ENCODE measurements at places on chromosomes 16 and 17.

- DNase-seq, result no peak
These were observed 6.2 kb downstream of the MPP2 start for GRCh38 chr17:43900858-43901754.

DNA sequence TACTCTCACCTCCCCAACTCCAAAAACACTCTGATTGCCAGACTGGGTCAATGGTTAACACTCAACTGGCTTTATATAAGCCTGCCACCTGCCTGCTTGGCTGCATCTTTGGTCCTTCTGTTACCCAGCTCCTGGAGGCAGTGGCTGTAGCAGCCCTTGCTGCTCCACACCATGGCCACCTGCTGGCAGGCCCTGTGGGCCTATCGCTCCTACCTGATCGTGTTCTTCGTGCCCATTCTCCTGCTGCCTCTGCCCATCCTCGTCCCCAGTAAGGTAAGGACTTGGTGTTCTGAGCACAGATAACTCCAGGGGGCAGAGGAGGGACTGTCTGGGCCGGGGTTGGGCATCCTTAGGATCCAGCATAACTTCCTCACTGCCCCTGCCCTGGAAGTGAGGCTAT, at the start of gene SLC13A2:
Gene SLC13A2, plus strand, starts transcription at position 103 of the 400 bp plus-strand sequence. Its CDS starts 69 bp downstream, at position 172.
- DNase-seq, result no peak

GRCh38 chr17:28725166-28725659, 820 bp downstream of the TLCD1 start:
- DNase-seq, result no peak

DNA sequence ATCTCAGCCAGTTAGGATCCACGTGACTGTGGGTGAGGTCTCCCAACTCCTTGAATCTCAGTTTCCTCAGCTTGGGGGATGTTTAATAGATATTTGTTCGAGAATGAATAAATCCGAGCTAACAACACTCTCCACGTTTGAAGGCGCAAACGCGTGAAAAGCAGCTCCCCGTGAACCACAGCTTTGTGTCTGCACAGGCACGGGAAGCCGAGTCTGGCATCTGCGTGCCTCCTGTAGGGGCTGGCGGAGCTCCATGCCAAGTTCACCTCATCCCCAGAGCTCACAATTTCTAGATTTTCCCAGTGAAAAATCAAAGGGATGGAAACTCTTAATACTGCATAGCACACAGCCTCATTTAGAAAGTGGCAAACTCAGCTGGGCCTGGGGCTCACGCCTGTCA, 14.3 kb downstream of the SGSH start:
- no peak for DNase-seq

DNA sequence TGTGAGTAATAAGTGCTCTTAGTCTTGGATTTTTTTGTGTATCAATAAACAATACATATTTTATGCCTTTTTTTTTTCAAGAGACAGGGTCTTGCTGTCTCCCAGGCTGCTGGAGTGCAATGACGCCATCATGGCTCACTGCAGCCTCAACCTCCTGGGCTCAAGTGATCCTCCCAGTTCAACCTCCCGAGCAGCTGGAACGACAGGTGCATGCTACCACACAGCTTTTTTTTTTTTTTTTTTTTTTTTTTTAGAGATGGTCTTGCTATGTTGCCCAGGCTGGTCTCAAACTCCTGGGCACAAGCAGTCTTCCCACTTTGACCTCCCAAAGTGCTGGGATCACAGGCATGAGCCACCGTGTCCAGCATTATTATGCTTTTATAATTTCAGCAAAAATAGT, 13.0 kb downstream of the ACSF2 start:
- DNase-seq, result peak; percentile 68

DNA sequence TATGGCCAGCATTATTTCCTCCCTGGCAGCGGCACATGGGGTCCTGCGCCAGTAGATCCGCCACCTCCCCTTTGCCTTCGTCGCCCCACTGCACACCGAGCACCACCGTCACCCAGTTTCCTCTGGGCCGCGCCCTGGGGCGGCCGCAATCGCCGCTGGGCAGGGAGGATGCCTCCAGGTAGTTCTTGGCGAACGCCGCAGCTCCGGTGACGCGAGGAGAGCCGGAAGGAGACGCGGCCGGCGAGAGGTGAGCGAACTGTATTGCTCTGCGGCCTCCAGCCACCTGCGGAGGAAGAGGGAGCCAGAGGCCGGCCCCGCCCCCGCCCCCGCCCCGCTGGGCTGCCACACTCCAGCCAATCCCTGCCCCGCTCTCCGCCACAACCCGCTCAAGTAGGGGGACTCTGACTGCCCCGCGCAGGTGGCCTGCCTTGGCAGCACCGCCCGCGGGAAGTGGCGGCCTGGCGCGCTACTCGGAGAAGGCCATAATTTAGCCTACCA, 11.8 kb upstream of the SLFN13 start:
- DNase-seq, result peak; percentile 5

GRCh38 chr16:54242199-54242598, 44.4 kb downstream of the IRX3 start:
- DNase-seq, result no peak

DNA sequence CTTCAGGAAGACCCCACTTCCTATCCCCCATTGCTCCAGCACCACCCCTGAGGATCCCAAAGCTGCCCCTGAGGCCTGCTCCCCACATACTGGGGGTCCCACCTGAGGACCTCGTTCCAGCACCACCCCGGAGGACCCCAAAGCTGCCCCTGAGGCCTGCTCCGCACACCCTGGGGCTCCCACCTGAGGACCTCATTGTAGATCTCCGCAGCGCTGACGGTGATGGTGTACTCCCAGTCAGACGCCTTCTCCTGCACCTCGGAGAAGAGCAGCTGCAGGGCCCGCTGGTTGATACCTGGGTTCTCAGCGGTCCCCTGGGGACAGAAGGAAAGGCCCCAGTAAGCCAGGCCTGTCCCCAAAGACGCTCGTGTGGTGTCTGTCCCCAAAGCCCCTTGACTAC, 26.4 kb downstream of the KATNB1 start:
- no peak for DNase-seq

GRCh38 chr17:67244431-67245072, 444 bp downstream of the HELZ start:
- no peak for DNase-seq

DNA sequence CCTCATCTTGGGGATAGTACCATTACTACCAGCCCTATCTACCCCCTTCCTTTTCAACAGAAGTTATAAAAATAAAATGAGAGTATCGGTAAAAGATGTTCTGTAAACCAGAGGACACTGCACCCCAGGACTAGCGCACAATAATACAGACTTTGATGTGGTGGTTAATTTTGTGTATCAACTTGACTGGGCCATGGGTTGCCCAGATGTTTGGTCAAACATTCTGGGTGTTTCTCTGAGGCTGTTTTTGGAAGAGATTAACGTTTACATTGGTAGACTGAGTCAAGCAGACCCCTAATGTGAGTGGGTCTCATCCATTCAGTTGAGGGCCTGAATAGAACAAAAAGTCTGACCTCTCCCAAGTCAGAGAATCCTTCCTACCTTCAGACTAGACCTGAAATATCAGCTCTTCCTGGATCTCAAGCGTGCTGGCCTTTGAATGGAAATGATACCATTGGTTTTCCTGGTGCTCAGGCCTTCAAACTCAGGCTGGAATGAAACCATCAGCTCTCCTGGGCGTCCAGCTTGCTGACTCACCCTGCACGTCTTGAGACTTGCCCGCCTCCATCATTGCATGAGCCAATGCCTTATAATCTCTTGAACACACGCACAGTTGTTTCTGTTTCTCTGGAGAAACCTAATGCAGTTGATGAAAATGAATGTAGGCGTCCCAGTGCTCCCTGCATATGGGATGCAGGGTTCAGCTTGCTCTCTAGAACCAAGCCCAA, 10.1 kb downstream of the MRM1 start:
- DNase-seq, result no peak

DNA sequence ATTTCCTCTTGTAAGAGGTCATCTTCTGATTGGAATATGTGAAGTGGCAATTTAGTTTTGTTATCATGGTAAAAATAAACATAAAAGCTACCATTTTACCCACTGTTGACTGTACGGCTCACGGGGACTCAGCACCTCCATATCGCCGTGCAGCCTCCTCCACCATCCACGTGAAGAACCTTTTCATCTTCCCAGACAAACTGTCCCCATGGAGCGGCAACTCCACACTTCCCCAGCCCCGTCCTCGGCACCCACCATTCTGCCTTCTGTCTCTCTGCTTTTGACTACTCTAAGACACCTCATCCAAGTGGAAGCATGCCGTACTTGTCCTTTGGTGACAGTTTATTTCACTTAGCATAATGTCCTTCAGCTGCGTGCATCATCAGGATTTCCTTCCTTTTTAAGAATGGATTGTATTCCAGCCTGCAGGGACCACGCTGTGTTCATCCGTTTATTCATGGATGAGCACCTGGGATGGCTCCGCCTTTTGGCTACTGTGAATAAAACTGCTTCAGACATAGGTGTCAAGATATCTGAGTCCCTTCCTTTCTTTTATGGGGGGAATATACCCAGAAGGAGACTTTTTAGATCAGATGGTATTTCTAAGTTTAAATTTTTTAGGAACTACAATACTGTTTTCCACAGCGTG, 14.3 kb downstream of the FBXO31 start:
- DNase-seq, result no peak

DNA sequence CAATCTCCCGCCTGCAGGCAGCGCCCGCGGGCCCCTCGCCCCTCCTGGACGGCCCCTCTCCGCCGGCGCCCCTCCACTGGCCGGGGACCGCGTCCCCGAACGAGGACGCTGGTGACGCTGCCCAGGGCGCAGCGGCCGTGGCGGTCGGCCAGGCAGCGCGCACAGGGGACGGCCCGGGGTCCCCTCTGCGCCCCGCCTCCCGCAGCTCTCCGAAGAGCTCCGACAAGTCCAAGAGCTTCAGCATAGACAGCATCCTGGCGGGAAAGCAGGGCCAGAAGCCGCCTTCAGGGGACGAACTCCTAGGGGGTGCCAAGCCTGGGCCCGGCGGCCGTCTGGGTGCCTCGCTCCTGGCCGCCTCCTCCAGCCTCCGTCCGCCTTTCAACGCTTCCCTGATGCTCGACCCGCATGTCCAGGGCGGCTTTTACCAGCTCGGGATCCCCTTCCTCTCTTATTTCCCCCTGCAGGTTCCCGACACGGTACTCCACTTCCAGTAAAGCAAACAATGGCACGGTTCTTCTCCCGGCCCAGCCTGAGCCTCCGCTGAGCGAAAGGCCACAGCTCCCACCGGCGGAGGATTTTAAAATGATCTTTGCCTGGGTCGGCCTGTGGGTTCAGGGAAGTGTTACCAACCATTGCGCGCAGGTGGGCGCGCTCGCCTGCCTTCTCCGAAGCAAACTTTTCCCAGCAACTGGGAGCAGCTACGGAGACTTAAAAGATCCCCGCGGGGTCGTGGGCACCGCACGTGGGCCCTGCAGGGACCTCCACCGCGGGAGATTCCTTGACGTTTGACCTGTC, 1.1 kb downstream of the FOXL1 start:
- no peak for DNase-seq

DNA sequence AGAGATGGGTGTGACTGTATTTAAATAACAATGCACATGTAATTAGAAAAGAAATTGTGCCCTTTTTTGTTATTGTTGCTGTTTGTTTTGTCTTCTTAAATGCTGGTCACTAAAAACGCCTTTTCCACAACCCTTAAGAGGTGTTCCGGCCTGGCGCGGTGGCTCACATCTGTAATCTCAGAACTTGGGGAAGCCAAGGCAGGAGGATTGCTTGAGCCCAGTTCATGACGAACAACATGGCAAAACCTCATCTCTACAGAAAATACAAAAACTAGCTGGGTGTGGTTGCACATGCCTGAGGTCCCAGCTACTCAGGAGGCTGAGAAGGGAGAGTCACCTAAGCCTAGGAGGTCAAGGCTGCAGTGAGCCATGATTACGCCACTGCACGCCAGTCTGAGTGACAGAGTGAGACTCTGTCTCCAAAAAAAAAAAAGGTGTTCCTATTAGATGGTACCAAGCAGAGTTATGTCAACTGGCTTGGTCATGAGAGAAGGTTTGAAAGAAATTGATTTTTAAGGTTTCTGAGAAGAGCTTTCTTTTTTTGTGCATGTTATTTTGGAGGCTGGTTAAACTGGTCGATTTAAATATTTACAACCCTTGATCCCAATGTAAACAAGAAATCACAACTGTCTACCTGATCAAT, 23.5 kb upstream of the RFFL start:
- no peak for DNase-seq

- DNase-seq, result no peak
These were observed 477.4 kb downstream of the SLC39A11 start for GRCh38 chr17:72614871-72615626.

GRCh38 chr16:50396761-50397535, 28.2 kb upstream of the BRD7 start:
- DNase-seq, result no peak

DNA sequence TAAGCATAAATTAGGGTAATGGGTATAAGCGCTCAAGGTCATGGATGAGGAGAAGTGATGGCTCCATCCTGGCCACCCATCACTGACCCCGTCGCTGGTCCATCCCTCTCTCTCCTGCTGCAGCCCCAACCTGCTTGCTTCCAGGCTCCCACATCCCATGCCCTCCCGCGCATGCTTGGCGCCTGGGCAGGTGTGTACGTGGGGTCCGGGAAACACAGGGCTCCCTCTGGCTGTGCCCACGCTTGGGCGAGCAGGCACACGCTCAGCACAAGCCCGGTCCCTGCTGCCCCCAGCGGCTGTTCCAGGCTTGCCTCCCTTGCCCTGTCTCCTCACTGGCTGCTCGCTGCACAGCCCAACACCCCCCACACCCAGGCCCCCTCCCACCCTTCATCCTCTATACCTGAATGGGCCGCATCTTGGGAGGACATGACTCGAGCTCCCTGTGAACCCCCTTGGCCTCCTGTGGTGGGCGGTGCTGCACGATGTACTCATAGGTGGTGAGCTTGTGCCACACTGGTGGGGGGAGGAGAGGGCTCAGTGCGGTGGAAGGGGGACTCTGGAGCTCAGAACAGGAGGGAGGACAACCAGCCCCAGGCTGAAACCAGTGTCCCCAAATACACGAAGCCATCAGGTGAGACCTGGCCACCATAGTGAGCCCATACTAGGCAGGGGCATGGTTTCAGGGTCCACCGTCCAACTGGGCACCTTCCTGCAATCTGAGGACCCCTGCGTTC, 4.7 kb upstream of the TPPP3 start:
- DNase-seq, result no peak

DNA sequence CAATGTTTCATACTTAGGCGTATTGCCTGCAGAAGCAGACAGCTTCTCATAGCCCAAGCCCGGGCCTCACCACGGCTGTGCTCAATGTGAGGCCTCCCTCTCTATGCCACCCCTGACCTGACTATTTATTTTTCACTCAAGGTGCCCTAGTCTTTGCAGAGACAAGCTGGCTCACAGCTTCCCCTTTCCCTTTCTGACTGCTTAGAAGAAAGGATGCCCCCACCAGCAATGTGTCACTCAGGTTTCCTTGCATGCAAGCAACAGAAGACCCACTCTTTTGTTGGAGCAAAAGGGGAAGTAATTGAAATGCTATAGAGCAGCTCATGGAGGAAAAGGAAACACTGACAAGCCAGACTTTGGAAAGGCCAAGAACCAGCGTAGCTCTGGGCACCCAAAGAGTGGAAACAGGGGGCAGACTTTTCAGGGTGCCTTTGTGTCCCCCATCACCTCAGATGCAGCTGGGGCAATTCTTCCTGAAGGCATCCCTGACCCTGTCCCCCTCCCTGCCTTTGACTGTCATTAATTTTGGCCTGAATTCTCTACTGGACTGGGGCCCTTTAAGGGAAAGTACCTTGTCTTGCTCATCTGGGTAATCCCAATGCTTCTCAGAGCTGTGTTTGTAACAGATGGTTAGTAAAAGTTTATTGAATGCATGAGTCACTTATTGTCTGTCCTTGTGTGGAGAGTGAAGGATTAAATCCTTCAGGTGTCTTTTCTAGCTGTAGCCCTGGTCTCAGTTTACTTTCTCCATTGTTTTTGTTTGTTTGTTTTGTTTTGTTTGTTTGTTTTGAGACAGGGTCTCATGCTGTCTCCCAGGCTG, 17.8 kb downstream of the RGS9 start:
- DNase-seq, result no peak

- no peak for DNase-seq
These were observed 190.2 kb downstream of the SOX9 start for GRCh38 chr17:72311004-72311403.

Data from NCI-H2029 (cell line).